ENCODE measurements at places on chromosomes 5 and 9.

GRCh38 chr9:133593587-133594253, 15.5 kb downstream of the FAM163B start:
- no peak for DNase-seq

- DNase-seq, result peak; percentile 24
Observed at GRCh38 chr9:88399966-88400365, 11.7 kb downstream of the SPIN1 start.

DNA sequence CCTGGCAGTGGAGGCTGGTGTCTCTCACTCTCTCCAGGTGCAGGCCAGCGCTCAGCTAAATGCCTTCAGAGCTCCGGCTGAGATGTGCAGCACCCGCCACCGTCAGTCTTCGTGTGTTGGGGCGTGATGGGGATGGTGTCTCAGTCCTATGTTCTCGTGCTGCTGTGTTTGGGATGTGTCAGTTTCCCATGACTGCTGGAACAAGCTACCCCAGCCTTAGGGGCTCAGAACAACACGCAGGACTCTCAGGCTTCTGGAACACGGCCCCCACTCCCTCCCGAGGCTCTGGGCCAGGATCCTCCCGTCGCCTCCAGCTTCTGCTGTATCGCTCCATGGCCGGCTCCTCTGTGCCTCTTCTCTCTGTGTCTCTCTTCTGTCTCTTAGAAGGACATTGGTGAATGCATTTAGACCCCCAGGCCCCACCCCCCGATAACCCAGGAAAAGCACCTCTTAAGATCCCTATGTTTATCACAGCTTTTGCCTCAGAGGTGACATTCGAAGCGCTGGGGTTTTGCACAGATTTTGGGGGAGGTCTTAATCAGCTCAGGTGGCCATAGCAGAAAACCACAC, 9.6 kb upstream of the CEP72 start:
- no peak for DNase-seq

- no peak for DNase-seq
Observed at GRCh38 chr5:55580042-55580441, 45.3 kb upstream of the PLPP1 start.

DNA sequence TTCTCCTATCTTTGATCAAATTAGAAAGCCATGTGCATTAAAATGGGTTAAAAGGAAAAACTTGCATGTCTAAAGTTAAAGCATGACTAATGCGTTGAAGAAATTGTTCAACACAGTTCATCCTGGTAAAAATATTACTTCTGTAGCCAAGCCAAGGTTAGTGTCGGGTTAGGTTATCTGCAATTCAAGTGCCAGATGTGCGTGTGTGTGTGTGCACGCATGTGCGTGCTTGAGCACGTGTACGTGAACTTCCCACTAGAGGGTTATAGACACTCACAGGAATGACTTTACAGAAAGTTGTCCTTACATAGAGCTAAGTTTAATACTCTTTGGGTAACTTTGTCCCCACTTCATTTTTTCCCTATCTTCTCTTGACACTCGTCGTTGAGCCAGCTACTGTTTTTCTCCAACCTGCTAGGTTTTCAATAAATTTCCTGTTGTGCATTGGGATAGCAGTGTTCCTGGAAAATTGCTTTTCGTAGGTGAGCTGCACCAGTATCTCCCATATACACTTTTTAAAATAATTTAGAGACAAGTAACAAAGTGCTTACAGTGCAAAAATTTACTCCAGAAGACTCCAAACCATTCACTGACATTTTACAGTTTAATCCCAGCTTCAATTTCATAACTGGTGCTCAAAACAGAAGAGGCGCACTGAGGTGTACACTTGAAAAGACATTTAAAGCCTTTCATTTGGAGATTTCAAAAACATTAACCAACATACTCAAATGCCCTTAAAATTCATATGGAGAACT, 353.8 kb downstream of the NFIB start:
- DNase-seq, result no peak

- no peak for DNase-seq
Observed at GRCh38 chr5:42668254-42668653, 88.4 kb upstream of the CCDC152 start.

GRCh38 chr9:26415528-26415927, 477.1 kb downstream of the CAAP1 start:
- DNase-seq, result no peak

DNA sequence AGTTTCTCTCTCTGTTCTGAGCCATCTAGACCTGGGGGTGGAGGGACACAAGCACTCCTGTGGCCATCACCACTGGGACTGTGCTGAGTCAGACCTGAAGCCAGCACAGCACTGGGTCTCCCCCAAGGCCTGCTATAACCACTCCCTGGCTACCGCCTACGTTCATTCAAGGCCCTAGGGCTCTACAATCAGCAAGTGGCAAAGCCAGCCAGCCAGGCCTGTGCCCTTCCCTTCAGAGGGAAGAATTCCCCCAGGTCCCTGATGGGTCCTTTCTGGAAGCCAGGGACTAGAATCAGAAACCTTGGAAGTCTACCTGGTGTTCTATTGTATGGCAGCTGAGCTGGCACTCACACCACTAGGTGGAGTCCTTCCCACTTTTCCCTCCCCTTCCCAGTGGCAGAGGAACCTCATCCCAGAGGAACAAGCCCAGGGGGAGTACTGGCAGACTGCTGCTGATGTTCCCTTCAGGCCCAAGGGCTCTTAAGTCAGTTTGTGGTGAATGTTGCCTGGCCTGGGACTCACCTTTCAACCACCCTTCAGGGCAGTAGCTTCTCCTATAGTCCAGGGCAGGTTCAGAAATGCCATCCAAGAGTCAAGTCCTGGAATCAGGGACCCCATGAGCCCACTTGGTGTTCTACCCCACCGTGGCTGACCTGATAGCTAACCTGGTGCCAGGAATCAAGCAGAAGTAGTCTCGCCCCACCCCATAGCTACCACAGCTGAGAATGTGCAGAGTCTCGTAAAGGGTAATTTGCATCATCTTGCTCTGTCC, 20.0 kb downstream of the JMY start:
- DNase-seq, result no peak

GRCh38 chr9:38172586-38172985, 103.6 kb upstream of the SHB start:
- DNase-seq, result no peak

- no peak for DNase-seq
Observed at GRCh38 chr5:175658299-175659145, 651 bp downstream of the HRH2 start.

GRCh38 chr5:169114466-169115065, 186.4 kb downstream of the SLIT3 start:
- DNase-seq, result no peak

- no peak for DNase-seq
Observed at GRCh38 chr5:129746876-129747275, 1.0 kb upstream of the MINAR2 start.

DNA sequence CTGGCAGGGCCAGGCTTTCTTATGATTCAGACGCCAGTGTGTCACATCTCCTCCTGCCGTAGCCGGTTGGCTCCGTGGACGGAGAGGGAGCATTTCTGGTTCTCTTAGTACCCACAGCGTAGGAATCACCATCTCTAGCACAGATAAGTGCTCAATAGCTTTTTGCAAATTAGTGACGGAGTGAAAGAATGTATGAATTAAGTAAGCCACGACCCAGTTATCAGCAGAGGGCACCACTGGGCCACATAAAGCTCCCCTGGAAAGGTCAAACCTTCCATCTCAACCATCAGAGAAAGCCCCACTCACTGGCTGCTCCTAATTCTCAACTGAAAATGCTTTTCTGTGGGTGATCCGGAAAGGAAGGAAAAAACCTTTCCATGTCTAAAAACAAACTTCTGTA, 317.0 kb upstream of the ADCY2 start:
- DNase-seq, result peak; percentile 86

GRCh38 chr5:85132269-85132668, 747.6 kb upstream of the EDIL3 start:
- DNase-seq, result no peak

- no peak for DNase-seq
Observed at GRCh38 chr9:122058709-122059108, 34.4 kb downstream of the TTLL11 start.

- no peak for DNase-seq
Observed at GRCh38 chr9:115891929-115892328, 261.7 kb upstream of the PAPPA start.

DNA sequence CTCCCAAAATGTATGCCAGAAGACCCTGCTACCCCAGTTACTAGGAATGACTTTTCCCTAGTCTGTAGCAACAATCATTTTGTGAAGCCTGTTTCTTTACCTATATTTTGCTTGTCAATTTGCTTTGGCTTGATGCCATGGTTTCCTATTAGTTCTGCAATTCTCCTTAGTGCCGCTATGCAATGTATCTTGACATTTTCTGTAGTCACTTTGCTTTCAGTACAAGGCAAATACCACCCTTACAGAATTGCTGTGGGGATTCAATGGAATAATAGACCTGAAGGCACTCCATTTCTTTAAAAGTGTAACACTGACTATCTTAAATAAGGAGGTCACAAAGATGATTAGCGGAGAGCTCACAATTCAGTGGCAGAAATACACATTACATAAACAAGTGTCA, 291.1 kb downstream of the NR2F1-AS1 start:
- no peak for DNase-seq

GRCh38 chr5:4383102-4383501, 757.0 kb upstream of the ADAMTS16 start:
- DNase-seq, result no peak

- DNase-seq, result no peak
Observed at GRCh38 chr9:123776708-123777537, 153.0 kb downstream of the DENND1A start.

DNA sequence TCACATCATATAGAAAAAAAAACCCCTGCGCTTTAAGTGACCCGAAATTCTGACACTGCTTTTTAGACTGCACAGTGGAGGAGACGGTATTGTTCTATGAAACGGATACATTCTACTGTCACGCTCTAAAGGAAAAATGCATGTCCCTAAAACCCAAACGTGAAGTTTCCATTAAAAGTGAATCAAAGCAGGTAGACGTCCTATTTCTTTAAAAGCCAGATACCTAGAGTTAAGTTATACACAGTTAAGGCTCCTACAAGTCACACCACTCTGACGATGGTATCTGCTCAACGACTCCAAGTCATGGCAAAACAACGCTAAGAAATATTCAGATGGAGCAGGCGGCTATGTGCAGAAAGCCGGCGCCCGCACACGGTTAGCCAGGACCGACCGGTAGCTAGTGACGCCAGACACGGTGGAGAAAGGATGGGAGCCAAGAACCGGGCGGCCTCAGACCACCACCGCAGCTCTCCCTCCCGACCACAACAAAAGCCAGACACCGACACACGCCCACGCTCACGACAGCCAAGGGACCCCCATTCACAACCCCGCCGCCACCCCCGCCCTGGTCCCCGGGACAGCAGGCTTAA, 734 bp downstream of the SKP1 start:
- no peak for DNase-seq

DNA sequence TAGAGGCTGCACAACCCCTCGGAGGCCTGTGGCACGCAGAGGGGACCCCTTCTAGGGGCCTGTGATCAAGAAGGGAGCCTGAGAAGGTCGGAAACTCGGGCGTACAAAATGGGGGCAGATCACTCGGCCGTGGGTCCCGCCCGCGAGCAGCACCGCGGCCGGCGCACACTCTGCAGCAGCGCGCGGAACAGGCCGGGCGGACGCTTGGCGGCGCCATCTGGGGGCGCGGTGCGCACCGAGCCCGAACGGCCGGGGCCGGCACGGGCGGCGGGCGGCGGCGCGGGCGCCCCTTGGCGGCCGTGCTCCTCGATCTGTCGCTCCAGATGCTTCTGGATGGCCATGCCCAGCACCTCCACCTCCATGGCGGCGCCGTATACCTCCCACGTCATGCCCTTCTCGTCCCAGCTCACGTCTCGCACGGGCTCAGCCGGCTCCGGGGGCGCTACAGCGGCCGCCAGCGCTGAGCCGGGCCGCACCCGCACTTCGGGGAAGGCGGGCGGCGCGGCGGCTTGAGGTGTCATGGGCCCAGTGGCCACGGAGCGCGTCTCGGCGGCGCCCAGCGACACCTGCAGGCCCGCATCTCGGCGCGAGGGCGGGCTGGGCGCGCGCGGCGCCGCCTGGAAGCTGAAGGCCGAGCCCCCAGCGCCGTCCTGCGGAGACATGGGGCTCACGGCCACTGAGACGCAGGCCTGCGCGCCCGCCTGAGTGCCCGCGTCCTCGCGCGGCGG, 13.1 kb downstream of the GPRIN1 start:
- DNase-seq, result no peak

GRCh38 chr9:116643691-116644090, 43.4 kb upstream of the TRIM32 start:
- no peak for DNase-seq

DNA sequence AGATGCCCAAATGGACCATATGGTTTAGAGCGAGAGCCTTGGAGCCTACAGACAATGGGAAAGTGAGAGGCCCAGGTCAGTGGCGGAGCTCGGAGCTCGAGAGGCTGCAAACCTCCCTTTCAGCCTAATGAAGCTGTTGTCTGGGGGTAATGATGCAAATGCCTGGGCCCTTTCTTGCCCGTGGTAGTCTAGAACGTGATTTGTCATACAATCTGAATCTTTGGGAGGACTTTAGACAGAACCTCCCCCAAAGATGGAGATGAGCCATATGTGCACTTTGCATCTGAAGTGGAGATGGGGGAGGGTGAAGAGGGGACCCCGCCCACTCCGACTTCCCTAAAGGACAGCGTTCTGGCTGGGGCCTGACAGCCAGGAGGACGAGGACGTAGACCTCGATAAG, 10.3 kb upstream of the NEUROG1 start:
- no peak for DNase-seq

DNA sequence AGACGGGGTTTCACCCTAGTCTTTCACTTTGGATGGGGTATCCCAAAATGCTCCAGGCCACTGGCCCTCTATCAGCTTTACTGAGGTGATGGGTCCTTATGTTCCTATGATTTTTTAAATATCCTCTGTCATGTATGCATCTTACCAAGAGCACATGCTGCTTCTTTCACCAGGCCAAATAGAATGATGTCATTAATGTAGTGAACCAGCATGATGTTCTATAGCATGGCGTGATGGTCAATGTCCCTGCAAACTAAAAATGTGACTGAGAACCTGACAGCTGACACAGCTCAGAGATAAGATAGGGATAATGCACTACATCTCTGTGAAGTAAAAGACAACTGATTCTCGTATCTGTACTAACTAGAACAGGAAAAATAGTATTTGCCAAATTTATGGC, 103.6 kb downstream of the SLC1A3 start:
- DNase-seq, result no peak

DNA sequence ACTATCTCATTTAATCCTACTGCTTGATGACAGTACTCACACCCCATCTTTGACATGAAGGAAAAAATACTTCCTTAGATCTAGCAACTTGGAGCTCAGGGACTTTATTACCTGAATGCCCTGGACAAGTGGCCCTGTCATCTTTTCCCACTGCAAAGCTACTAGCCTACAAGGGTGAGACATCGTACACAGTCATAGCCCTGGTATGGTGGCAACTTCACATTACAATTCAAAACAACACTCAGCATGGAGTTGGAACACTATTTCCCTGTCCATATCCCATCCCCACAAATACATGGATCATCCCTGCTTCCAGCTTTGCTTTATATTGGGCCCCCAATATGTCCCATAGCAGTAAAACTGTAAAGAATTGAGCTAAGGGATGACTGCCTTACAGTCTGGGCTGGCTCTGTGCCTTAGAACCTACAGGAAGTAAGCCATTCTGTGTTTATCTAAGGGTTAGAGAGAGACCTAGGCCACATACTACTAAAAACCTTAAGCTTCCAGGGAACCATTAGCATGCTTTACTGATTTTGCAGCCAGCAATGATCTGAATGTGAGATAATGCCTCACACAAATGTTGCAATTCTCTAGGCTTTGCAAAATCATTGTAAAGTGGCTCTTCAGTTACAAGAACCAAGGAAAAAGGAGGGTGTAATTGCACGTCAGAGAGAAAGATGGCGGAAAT, 55.9 kb downstream of the OTULIN start:
- DNase-seq, result no peak

Data from spinal cord (tissue), 10 donors.